Right forelimb (tissue), 1 donor: ENCODE measurements at places on chromosomes 11 and 22.
A peak's percentile ranks its signal among the peaks of the same experiment; 100 is the strongest.

DNA sequence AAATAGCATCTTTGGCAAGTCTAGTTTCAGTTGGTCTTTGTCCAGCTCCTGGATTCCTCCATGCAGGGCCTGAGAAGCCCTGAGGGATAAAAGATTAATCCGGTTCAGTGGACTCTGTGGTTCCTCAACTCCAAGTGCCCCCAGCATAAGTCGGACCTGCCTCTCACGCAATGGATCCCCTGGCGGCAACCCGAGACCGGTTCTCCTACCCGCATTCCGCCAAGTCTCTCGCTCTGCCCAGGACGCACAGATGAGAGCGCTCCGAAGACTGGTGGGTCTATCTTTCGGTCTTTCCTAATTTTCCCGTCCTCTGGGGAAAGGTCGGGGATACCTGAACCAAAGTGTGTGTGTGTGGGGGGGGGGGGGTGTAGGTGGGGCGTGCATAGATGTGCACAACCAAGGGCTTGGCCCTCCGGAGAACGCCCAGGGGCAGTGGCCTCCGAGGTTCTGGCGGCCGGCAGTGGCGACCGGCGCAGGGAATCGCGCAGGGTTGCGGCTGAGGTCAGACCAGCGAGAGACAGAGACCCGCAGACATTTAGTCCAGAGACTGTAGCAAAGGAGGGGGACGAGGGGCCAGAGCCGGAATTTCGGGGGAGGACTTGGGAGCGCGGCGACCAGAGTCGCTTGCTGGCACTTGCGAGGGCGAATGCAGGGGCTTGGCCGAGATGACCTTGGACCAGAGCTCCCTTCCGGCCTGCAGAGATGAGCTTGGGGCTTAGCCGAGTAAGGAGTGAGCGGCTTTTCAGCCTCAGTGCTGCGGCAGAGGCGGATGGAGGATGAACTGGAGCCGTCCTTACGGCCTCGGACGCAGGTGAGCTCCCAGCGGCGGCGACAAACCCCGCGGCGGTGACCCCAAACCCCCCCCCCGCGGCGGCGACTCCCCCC, 712 bp upstream of the SLC2A11 start:
- DNase-seq: peak; percentile 79

DNA sequence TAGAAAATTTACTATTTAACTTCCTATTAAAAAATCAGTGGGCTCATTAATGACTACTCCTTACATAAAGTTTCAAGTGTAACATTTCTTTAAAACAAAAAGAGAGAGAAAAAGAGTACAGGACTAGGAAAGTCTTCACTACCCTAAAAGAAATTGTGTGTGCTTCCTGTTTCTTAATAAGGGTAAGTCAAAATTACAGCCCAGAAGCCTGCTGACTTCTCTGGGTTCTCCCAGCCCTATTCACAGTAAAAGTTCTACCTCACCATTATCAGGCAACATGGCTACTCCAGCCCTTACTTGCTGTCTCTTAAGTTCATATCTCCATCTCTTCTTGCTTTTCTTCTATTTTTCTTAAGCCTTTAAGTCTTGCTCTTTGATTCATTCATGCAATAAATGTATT, 20.3 kb upstream of the ZC3H12C start:
- DNase-seq: no peak

DNA sequence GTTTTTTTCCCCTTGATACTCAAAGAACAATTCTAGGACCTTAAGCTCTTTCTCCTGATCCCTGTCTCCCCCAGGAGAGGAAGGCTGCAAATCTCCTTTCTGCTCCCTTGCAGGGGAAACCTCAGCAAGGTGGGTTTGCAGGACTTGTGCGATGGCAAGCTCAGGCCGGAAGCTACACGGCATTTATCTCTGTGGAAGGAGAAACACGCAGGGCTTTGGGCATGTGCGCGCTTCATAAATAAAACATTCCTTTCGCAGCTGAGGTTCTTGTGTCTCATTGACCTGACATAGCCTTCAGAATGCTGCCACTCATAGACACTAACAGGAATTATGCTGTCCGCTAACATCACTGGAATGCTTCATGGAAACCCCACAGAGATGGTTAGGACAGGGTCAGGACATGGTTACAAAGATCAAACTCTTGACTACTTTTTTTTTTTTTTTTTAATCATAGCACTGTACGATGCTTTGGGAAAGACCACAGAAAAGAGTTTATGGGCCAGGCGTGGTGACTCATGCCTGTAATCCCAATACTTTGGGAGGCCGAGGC, 42.6 kb downstream of the SLN start:
- no peak for DNase-seq

- no peak for DNase-seq
Measured at GRCh38 chr11:105152560-105152959, 13.0 kb upstream of the CARD18 start.

DNA sequence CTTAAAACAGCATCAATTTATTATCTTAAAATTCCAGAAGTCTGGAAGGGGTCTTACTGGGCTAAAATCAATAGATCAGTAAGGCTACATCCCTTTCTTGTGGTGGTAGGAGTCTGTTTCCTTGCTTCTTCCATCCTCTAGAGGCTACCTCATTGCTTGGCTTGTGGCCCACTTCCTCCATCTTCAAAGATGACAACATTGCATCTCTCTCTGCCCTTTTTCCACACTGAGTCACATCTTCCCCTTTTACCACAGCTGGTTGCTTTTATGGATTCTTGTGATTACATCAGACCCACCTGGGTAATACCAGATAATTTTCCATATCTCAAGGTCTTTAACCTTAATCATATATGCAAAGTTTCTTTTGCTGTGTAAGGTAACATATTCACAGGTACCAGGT, 60.9 kb downstream of the GRIA4 start:
- DNase-seq: no peak

- DNase-seq: no peak
Measured at GRCh38 chr11:57499983-57500461, 15.5 kb downstream of the SLC43A1 start.

DNA sequence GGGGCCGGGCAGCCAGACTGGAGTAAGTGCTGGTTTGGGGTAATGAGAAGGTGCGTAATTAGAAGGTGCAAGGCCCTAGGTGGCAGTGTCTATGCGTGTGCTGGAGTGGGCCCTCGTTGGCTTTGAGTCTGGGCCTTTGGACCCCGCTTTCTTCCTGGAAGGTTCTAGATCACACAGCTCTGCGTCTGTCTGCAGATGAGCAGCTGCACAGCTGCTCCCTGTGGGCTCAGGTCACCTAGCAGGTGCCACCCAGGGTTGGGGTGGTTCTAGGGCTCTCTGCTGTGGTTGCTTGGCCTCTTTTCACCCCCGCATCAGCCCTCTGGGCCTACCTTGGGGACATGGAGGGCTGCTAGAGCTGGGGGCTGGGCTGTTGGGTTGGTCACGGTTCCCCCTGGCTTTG, 10.3 kb downstream of the RELT start:
- DNase-seq: no peak

DNA sequence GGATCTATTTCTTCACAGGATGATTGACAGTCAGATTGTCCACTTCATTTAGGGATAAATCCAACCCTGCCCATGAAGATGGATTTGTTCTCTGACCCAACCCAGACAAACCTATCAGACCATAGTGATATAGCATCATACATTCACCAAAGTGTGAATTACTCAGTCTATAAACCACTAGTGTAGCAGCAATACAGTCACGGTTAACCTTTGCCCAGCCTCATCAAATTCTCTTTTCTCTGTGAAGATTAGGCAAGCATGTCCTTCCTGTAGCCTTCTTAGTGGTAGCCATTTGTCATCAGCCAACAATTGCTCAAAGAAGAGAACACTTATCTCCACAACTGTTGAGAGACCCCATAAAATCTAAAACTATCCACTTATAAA, 14.4 kb upstream of the BIRC2 start:
- DNase-seq: no peak

GRCh38 chr11:131579932-131580387, 209.5 kb downstream of the NTM start:
- no peak for DNase-seq

- no peak for DNase-seq
Measured at GRCh38 chr11:70878366-70878765, 374.0 kb downstream of the SHANK2 start.

DNA sequence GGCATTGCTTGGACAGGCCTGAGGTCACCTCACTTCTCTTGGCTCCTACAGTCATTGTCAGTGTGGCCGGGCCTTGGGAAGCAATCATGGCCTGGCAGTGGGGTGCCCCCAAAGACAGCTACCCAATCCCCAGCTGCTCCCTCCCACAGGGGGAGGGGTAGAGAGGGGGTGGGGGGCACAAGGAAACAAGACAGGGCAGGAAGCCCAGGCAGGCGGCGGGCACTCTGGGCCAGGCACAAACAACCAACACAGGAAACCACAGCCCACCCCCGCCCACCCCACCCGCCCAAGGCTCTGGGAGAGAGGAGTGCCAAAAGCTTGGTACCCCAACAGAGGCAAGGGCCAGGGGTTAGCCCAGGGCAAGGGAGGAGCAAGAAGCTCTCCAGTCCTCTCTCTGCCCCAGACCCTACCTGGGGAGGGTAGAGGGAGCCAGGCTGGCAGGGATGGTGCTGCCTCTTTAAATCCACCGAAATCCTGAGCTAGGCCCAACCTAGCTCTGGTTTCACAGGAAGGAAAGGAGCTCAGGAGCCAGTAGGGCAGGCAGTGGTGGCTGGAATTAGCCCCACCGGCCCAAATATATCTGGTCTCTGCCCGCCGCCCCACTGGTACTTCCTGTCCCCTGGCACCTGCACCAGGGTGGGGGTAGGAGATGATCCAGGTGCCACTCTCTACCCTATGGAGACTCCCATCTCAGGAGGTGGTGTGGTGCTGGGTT, 12.2 kb downstream of the BCL9L start:
- DNase-seq: no peak

- no peak for DNase-seq
Measured at GRCh38 chr11:106461839-106462545, 384.5 kb downstream of the AASDHPPT start.

- DNase-seq: no peak
Measured at GRCh38 chr11:1937616-1938342, 9.4 kb upstream of the MRPL23 start.

GRCh38 chr11:66324664-66325063, 7.8 kb upstream of the CD248 start:
- no peak for DNase-seq

- peak; percentile 78 for DNase-seq
Measured at GRCh38 chr22:37546437-37547250, 13.6 kb upstream of the CDC42EP1 start.

GRCh38 chr11:131663405-131664200, 293.2 kb downstream of the NTM start:
- DNase-seq: peak; percentile 25

DNA sequence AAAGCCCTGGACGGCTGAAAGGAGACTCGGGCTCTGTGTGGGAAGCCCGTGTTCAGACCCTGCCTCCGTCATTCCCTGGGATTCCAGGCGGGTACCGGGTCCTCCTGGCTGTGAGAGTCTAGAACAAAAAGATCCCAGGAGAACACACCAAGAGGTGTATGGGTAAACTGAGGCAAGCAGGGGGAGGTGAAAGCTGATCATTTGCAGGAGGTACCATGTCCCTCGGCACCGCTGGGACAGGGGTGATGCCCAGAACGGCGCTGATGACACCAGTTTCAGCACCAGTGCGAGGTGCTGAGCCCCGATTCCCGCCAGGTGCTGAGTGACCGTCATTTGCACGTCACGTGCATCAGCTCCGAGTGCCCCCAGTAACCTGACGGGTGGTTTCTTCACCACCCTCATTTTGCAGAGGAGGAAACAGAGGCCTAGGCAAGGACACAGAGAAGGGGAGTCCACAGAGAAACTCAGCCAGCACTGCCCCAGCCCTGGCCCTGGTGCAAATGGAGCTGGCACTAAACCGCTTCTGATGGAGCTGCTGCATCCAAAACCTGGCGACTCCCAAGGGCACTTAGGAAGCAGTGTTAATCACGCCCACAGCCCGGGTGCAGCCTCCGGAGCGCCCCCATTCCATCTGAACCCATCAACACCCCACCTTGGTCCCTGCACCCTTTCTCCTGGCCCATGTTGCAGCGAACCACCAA, 16.8 kb downstream of the MACROD1 start:
- no peak for DNase-seq

DNA sequence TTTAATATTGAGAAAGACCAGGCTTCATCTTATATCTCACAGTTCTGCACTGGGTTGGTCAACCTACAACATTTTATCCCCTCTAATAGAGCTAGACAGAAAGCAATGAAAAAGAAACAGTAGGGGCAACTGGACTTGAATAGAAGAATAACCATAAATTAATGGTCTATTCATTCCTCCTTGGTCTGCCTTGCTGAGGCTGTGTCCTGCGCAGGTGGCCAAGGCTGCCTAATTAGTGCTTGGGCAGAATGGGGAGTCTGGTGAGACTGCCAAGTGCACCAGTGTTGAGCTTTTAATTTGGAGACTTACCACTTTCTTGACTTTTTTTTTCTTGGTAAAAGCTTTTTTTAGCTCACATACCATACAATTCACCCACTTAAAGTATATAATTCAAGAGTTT, 35.0 kb upstream of the SPON1 start:
- DNase-seq: no peak

- DNase-seq: no peak
Measured at GRCh38 chr11:106152013-106152412, 74.6 kb downstream of the AASDHPPT start.

DNA sequence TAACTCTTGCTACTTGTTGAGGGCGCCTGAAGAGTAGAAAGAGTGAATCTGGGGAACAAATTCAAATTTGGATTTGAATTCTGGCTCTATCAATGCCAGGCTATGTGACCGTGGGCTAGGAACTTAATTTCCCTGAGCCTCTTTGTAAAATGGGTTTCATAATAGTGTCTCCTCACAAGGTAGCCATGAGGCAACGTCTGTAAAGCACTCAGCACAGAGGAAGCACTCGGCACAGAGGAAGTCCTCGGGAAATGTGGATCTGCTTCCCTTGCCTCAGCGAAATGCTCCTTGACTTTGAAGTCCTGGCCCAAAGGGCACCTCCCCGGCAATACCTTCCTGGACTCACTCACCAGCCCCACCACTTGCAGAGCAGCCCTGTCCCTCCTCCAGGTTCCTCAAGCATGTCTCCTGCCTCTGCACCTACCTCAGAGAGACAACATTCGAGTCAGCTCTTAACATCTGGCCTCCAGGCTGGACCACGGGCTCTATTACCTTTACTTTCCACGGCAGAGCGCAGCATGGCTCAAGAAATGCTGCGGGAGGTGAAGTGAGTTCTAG, 17.7 kb downstream of the CD6 start:
- no peak for DNase-seq

GRCh38 chr22:17647991-17648390, 9.4 kb downstream of the BCL2L13 start:
- DNase-seq: no peak

- DNase-seq: no peak
Measured at GRCh38 chr11:17976651-17977050, 36.2 kb downstream of the SERGEF start.

DNA sequence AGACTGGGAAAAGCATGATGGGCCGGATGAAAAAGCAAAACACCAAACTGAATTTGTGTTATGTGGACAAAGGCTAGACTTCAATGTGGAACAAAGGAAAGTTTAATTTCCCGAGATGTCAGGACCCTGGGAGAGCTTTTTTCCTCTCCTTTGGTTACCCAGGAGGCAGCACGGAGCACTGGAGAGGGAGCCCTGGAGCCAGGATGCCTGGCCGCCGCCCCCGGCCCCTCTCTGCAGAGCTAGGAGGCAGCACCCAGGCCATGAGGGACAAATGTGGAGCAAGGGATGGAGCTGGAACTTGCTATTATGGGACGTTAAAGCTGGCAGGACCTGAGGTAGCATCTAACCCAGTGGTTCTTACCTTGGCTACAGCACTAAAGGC, 108.9 kb downstream of the MORC2 start:
- DNase-seq: no peak
